ENCODE measurements at places on chromosomes 4 and X. TPM values are rescaled to one million over a fixed set of nuclear protein-coding genes. Genes with fewer than 3 reads are reported as not detected.

DNA sequence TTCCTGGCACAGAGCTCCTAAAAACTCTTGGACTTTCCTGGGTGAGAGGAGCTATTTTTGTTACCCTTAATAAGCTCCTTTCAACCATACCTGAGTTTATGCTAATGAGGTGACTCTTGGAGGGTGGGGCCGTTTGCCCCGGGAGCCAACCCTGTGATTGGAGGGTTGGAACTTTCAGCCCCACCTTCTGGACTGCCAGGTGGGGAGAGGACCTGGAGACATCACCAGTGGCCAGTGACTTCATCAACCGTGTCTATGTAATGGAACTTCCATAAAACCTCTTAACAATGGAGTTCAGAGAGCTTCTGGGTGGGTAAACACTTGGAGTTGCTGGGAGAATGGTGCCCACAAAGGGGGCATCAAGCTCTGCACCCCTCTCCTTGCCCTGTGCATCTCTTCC lies 17.9 kb upstream of the ENPP6 start:
- no peak for DNase-seq

The LINC00632 gene
- total RNA-seq = 0.47 TPM

GRCh38 chr4:114754616-114755015 lies 156.0 kb downstream of the UGT8 start:
- DNase-seq = no peak

The CENPVL1 gene
- not detected for total RNA-seq

- no peak for DNase-seq
Observed at GRCh38 chr4:138161351-138161750, 80.8 kb downstream of the SLC7A11 start.

GRCh38 chr4:73252001-73252400 lies 6.6 kb downstream of the ANKRD17 start:
- no peak for DNase-seq

- no peak for DNase-seq
Observed at GRCh38 chrX:49183701-49184281, 2.4 kb downstream of the PRICKLE3 start.

GRCh38 chrX:118496763-118497079 lies 1.1 kb downstream of the DOCK11 start:
- no peak for DNase-seq

DNA sequence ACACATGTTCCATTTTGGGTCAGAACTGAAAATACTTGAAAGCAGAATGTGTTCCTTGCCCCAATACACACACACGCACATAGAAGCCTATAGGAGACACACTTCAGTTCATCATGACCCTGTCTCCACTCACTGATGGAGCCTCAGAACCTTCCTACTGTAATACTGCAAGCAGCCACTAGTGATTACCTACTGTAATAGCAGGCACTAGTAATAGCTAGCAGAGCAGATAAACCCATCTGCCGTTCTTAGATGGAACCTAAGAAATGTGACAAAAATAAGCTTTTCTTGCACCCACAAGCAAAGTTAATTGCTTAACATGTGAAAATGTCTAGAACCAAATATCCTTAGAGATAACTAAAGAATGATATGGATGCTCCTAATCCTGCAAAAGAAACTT lies 13.6 kb downstream of the AMTN start:
- peak; percentile 10 for DNase-seq

The BST1 gene
- not detected for total RNA-seq

- no peak for DNase-seq
Observed at GRCh38 chr4:3409571-3410091, 32.1 kb upstream of the HGFAC start.

The TMEM185A gene
- 8.8 TPM for total RNA-seq

- DNase-seq = no peak
Observed at GRCh38 chr4:123325241-123325681, 71.3 kb upstream of the SPRY1 start.

The ACE2 gene
- not detected for total RNA-seq

DNA sequence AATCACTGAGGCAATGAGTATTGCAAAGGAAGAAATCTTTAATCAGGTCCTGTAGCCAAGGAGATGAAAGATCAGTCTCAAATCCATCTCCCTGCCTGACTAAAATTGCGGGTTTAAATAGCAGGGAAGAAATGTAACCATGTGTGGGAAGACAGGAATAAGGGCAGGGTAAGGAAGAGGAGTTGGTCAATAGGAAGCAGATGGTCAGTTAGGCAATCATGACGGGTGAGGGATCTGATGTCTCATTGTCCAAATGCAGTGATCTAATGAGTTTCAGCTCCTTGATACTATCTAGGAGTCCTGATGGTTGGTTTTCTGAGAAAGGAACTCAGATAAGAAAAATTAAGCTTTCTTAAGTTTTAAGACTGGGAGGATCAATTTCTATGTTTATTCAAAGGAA lies 200.8 kb downstream of the SPATA18 start:
- no peak for DNase-seq

GRCh38 chr4:141258558-141258957 lies 37.9 kb downstream of the ZNF330 start:
- no peak for DNase-seq

DNA sequence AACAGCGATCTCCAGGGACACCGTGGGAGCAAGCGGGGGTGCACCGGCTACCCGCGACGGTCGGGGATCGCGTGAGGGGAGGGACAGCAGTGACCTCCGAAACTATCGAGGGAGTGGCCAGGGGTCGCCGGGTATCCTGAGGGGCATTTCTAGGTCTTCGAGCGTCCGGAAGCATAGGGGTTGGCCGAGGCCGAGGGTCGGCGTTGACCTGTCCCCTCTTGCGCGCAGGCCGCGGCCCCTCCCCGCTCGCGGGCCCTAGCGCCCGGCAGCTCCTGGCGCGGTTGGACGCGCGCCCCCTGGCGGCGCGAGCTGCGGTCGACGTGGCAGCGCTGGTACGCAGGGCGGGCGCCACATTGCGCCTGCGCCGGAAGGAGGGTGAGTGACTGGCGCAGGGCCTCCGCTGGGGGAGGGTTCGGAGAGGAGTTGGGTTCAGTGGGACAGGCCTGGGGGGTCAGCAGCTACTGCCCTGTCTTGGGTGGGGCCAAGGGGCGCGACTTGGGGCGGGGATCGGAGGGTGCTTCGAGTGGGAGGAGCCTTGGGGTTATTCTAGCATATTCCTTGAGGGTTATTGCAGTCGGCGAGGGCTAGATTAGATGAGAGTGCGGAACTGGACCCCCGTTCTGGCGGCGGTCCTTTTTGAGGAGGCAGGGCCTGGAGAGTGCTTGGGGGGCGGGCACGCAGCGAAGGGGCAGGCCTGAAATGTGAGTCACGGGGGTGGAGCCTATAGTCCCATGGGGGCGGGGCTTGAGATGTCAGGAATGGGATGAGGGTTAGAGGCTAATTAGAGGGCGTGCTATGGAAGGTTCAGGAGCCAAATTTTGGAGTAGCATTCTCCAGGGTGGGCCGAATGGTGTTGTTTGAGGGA lies 1.2 kb downstream of the MAGIX start:
- DNase-seq = peak; percentile 67

- no peak for DNase-seq
Observed at GRCh38 chr4:89110541-89110985, 770 bp upstream of the TIGD2 start.

DNA sequence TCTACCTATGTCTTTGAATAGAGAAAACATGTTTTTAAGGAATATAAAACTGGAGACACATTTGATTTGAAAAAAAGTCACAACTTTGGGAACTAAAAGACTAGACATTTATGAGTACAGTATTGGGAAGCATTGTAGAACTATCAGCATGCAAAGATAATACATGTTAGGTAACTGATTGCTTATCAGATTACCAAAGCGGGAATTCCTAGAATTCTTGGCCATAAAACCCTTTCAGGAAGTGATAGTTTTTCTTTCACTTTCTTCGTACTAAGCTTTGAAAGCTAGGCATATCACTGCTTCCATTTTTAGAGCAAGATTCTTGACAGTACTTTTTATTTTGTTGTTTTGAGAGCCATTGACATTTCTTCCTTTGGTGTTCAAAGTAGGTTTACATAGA lies 646.6 kb upstream of the PITX2 start:
- no peak for DNase-seq

The TLR6 gene
- 0.95 TPM for total RNA-seq

The MAGEA8 gene
- total RNA-seq = 2.2 TPM

DNA sequence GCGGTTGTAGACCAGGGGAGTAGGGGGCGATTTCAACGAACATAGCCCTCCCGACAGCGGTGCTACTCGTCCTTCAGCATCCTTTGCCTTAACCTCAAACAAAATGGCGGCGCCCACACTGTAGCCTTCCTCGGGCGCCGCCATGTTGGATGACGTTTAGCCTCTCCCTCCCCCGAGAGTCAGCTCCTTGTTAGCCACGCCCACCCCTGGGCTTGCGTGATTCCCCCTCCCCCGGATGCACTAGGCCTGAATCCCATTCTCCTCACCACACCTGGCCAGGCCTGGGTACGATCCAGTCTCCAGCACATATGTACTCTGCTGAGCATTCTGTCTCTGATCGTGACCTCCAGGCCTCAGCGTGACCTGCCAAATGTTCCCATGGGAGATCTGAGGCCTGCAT lies 49.0 kb upstream of the ZNF157 start:
- DNase-seq = peak; percentile 30

- DNase-seq = no peak
Observed at GRCh38 chrX:19636980-19637379, 121.7 kb upstream of the MAP3K15 start.

DNA sequence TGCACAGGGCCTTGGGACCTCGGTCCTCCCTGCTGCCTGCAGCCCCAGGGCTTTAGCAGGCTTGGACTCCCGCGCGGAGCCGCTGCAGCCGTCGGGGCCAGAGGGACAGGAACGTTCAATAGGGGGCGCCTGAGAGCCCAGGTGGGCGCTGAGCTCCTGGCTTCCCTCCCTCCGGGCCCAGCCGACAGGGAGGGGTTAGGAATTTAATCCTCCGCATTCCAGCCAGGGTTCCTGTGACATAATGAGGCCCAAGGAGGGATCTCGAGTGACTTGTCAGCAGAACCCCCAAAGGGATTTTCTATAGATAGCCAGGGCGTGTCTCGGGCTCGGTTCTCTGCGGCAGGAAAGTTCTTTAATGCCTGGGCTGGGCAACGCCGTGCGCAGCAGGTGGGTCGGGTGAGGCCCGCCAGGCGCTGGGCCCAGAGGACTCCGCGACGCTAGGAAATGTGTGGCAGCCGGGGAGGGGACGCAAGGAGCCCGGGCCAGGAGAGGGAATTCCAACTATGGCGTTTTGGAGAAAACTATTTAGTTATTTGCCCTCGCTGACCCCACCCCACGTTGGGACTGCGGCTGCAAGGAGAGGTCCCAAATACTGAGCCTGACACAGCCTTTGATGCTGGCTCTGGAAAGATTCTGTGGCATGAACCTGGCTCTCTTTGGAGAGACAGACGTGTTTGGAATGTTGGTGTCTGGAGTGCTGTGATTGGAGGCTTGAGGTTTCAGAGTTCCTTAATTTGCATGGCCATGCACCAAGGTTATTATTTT lies 285.2 kb upstream of the GATB start:
- peak; percentile 39 for DNase-seq

- DNase-seq = no peak
Observed at GRCh38 chr4:40038977-40039376, 17.7 kb upstream of the N4BP2 start.

DNA sequence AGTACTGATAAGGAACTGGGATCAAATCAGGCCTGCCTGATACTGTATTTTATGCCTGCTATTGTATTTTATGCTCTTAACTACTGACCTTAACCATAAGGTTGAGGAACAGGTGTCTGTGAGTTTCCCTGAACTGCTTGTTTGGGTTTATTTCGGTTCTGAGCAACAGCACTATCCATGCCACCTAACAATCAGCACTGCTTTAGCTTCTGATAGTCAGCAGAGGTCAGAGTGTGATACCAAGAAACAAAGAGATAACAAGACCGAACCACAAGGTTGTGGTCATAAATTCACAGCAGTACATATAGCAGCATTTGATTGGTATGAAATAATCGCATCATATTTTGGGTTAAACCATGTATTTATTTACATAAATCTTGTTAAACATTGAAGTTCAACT lies 362.2 kb downstream of the FGF13 start:
- DNase-seq = no peak

The SFRP2 gene
- 0.38 TPM for total RNA-seq

The SMPX gene
- not detected for total RNA-seq

GRCh38 chrX:119190091-119190681 lies 45.9 kb upstream of the PGRMC1 start:
- DNase-seq = no peak

The ABLIM2 gene
- not detected for total RNA-seq

DNA sequence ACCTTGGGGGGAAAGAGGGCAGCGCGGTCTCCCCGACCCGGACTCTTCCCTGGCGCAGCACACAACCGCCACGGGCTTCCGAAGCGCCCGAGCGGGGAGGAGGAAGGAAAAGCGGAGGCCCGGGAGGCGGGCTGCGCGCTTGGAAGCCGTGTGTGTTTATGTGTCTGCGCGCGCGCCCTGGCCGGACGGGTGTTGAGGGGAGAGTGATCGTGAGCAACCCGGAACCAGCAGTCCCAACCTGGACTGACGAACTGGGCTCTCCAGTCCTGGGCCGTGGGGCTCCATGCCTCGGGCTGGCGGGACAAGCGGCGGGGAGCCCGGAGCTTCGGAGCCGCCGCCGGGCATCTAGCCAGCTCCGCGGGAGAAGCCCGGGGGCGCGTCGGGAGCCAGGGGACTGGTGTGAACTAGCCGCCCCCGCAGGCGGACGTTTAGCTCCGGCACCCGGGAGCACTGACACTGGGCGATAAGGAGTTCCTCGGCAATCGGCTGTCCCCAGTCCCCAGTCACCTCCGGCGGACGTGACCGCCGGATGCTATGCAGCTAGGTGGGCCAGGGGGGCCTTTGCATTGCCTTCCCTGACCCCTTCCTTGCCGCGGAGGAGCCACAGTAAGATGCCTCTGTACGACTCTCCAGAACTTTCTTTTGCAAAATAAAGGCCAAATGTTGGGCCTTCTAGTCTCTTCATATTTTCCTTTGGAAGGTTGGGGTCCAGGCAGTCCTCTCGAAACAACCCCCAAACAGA lies 74.8 kb upstream of the BCOR start:
- DNase-seq = peak; percentile 90

DNA sequence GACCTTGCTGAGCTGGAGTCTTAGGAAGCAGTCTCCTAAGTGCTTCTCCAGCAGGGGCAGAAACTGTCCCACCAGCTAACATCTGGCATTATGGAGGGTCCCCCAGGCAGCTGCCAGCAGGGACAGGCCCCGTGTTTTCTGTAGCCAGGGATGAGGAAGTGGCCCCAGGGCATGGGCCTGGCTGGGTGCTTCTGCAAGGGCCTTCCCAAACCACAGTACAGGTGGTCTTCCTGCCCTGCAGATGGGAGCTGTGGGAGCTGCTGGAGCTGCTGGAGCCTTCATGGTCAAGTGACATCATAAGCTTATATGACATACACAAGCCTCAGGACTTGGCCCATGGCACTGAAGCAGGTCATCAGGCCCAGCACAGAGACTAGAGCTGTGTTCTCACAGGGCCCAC lies 5.0 kb upstream of the MSANTD1 start:
- DNase-seq = no peak

DNA sequence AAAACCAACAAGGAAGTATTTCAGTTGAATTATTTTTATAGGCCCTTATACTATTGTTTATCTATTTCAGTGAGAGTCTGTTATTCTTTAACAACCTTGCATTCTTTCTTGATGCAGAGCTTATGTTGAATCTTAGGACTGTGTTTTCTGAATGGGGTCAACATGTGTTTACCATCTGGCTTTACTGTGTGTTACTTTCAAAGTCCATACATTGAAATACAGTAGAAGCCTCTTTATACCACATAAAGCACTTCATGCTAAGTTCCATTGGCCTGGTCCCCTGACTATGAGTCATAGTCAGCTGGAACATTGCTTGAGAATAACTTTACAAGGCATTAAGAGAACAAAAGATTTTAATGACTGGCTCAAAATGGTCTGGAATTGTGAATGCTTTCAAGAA lies 152.6 kb downstream of the GASK1B start:
- DNase-seq = no peak

Data from K562 (cell line).